ENCODE measurements at places on chromosomes 2 and 18.

DNA sequence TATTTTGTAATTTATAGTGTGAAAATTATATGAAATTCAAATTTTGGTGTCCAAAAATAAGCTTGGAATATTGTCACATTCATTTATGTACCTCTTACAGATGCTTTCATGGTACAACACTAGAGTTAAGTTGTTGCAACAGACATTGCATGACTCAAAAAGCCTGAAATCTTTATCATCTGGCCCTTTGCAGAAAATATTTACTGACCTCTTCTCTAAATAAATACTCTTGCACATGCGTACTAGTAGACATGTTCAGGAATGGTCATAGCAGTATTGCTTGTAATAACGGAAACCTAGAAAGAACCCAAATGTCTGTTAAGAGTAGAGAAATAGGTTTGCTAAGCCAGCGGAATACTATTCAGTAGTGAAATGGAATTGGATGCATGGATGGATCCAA is 60.4 kb downstream of the GALNT1 start:
- DNase-seq, result no peak

GRCh38 chr2:16151281-16151570 is 210.9 kb downstream of the MYCN start:
- no peak for DNase-seq

- no peak for DNase-seq
Measured at GRCh38 chr18:36127836-36128529, 1.2 kb downstream of the SLC39A6 start.

DNA sequence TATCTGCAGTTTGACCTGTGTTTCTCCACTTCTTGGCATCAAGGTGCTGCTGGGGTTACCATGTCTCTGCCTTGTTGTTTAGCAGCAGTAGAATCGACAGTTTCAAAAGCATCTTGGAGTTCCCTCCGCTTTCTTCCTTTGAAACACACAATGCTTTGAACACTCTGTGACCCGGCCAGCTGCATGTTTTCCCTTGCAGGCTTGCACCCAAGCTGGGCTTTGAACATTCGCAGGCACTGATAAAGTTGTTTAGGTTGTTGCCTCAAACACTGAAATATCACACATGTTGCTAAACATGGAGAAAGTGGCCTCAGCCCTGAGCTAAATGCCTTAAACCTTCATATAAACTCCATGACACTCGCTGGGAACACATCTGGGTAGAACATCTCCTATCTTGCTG is 251.7 kb downstream of the TSN start:
- no peak for DNase-seq

DNA sequence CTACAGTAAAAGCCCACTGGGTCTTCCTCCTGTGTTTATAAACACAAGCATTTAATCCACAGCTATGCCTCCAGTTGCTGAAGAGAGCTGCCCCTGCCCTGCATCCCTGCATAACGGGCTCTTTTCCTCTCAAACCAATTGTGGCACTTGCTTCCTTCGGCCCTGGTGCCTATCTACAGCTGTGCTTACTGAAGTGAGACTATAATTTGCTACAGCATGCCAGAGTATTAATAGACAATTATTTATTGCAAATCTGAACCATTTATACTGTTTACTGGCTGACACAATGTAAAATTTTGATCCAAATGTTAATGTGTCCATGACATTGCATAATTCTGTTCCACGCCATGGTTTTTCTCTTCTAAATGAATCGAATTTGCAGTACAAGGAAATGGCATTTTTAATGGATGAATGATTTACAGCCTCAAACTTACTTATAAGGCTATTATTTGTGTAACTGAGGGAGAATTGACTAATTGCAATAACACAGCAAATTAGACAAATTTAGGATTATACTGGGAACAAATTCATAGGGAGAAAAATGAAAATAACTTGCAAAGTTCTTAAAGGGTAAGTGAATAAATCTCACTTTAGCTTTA is 457.0 kb upstream of the HNRNPA3 start:
- DNase-seq, result no peak

DNA sequence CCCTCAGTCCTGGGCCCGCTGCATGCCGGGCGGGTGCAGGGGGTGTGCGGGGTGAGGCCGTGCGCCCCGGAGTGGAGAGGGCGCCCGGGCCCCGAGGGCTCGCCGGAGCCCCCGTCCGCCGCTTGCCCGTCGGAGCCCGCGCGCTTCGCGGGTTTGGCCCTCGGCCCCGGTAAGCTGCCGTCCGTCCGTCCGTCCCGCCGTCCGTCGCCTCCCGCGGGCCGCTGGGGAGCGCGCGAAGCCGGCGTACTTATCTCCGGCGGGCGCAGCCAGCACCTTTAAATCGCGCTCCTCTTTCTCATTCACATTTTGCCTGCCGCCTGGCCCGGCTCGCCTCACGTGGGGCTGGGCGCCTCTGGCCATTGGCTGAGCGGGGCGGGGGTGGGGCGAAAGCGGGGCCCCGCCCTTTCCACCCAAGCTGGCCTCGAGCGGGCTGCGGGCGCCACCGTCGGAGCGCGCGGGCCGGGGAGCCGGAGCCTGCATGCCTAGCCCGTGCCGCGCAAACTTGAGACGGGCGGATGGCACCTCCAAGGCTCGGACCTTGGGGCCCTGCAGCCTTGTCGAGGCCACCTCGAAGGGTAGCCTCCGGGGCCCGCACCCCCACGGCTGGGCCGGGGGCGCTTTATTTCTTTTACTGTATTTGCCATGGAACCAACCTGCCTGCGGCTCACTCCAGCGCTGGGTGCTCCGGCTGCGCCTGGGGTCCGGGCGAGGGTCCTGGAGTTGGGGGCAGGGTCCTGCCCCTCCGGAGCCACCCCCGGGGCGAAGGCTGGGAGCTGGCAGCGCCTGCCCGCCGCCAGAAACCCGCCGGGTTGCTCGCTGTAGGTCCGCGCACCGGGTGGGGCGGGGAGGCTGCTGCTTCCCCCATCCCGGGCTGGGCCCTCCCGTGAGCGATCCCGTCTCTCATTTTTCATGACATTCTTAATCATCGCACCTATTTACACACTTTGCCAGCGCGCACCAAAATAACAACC is at the start of gene GBX2:
Gene GBX2 (minus strand): TSS at position 277 of the 971 bp plus-strand sequence. CDS start 415 bp downstream, outside the sequence.
- no peak for DNase-seq

DNA sequence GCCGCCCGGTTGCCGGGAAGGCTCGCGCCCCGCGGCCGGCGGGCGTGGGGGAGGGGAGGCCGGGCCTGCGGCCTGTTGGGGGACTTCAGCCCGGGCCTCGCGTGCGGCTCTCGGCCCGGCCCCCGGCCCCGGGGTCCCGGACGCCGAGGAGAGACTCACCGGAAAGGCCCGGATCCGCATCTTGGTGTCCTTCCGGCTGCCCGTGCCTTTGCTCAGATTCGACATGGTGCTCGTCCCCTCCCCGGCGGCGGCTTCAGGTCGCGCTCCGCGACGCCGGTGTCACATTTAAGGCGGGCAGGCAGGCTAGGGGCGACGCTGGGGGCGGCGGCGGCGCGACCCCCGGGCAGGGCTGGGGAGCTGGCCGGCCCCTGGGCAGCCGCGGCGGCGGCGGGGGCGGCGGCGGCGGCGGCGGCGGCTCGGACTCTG is 365 bp downstream of the CUL3 start:
- peak; percentile 63 for DNase-seq

DNA sequence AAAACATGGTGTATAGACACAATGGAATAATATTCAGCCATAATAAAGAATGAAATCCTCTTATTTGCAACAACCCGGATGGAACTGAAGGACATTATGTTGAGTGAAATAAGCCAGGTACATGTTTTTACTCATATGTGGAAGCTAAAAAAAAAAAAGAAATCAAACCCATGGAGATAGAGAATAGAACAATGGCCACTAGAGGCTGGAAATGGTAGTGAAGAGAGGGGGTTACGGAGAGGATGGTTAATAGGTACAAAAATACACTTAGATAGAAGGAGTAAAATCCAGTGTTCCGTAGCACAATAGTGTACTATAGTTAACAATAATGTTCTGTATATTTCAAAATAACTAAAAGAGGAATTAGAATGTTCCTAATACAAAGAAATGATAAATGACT is 12.8 kb upstream of the KIAA2012 start:
- no peak for DNase-seq

DNA sequence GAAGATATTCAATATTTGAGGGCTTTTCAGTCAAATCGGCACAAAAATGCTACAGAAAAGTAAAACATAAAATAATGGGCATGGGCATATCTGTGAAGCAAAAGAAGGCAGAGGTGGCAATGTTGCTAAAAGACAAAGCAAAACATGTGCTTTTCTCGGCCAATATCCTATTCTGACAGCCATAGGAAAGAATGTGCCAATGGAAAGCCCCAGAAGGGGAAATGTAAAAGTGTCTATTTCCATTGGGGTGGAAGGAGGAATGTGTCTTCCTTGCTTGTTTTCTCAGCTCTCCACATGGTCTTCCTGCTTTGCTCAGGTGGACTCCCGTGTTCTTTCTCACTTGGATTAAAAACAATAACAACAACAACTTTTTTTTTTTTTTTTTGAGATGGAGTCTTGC is 13.7 kb upstream of the PER2 start:
- DNase-seq, result no peak

DNA sequence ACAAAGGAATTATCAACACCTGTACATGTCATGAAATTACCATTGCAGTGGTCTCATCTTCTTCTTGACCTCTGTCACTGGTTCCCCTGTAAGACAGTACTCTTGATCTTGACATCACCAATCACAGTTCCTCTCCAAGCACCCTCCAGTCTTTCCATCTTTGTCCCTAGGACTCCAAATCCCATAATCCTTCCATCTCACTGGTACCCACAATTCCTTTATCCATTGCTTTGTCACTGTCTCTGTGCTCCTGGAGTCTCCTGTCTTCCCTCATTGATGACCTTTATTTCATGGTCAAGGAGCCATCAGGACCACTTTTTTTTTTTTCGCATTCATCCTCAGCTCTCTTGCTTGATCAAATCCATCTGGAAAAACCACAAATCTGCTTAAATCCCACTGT is 56.7 kb downstream of the COL4A3 start:
- no peak for DNase-seq

DNA sequence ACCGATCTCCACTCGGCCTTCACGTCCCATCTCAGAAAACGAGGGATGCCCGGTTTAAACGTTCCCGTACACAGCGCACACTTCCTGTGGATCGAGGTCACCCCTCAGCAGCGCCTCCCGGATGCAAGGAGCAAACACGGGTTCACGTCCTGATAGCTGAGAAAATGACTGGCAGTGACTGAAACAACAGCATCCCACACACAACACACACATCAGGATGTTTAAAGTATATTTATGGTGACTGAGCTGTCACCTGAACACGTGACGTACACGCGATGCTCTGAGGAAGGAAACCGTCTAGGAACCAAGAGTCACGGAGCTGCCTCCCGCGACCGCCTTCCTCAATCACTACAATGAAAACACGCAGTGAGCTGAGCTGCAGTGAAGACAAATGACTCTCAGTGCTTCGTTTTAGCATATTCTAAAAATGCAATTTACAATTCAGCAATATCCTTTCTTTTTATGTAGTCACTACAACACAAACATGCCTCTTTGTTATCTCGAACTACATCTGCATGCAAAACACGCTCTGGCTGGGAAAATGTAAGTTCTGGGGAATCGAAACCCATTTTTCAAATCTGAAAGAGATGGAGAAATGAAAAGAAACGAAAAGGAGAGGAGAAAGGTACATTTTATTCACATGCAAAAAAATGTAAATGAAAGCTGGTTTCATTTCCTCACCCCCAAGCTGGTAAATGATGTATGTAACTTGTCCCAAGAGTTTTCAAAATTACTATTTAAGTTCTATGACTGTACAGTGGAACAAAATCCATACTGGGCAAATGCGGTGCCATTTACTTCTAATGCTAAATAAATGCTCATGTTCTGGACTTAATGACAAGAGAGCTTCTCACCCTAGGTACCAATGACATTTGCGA is 19.8 kb downstream of the HDAC4 start:
- peak; percentile 63 for DNase-seq

GRCh38 chr2:224310943-224311625 is 90.8 kb downstream of the FAM124B start:
- DNase-seq, result no peak

- DNase-seq, result no peak
Measured at GRCh38 chr18:59628995-59629394, 68.2 kb downstream of the CCBE1 start.

- DNase-seq, result no peak
Measured at GRCh38 chr2:24480245-24480644, 10.8 kb upstream of the NCOA1 start.

GRCh38 chr18:67135981-67136380 is 380.5 kb downstream of the DSEL start:
- no peak for DNase-seq

GRCh38 chr2:237723602-237724001 is 75.0 kb upstream of the RBM44 start:
- no peak for DNase-seq

GRCh38 chr2:150266931-150267330 is 220.5 kb downstream of the RND3 start:
- no peak for DNase-seq

GRCh38 chr2:203870941-203871340 is 3.4 kb downstream of the CTLA4 start:
- DNase-seq, result no peak

- no peak for DNase-seq
Measured at GRCh38 chr2:217873371-217873770, 129.4 kb downstream of the TNS1 start.

GRCh38 chr2:12440731-12441130 is 276.0 kb upstream of the TRIB2 start:
- no peak for DNase-seq

DNA sequence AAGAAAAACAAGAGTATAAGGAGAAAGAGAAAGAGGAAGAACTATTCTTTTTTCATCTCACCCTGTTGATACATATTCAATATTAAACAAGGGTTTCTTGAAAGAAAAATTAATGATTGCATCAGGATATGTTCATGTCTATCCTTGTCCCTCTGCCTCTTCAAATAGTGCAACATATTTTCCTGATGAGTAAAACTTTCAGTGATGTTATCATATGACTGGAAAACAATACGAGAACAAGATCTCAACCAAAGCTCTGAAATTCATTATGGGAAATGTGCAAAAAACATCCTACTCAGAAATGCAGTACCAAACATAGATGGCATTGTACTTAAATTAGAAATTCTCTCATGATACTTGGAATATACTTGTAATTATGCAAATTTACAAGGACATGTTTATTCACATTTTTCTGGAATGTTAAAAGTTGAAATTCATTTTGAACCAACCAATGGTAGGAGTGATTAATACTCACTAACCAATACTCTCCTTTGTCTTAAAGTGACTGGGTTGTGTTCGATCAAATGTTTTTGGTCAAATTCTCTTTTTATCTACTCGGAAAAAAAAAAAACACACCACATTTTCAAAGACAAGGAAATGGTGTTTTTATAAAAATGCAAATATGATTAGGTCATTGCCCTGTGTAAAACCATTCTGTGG is 148.9 kb upstream of the GULP1 start:
- no peak for DNase-seq

Measured in stimulated activated naive CD8-positive, alpha-beta T cell treated with anti-CD3 and anti-CD28 coated beads, Interleukin-15, Interleukin-2, amounts not matched to agents 100 U/mL and 50 U/mL, for 24 hours (primary cell).